ENCODE measurements at places on chromosomes 11 and 22. TPM values are rescaled to one million over a fixed set of nuclear protein-coding genes. Genes with fewer than 3 reads are reported as not detected.

GRCh38 chr11:50088231-50088630 is 55.6 kb downstream of the OR4C45 start:
- no peak for DNase-seq

DNA sequence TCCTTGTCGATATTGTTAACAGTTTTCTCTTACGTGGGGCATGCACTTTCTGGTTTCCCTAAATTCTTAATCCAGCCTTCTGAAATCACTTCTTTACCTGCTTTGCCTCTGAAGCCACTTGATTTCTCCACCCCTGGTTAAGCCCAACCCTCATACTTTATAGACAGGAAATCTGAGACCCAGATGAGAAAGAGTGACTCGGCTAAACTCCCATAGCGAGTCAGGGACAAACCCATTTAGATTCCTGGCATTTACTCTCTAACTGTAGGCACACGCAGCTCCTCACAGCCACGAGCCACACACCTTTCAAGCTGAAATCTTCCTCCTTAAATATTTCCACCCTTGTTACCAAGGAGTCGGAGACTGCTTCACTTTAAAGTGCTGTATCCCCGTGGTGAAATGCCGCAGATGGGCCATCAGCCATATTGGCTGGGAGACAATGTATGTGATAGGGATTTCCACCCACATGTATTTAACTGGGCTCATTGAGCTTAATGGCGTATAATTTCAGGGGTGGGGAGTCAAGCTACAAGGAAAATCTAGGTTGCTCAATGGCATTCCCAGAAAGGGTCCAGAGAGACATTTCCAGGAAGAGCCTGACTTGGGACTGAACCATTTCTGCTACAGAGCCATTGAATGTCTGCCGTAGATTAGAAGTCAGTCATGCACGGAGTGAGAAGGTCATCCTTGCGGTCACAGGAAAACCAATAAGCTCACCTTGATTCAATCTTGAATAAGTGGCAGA is 49.9 kb upstream of the GRK3 start:
- DNase-seq = no peak

- DNase-seq = peak; percentile 51
These were observed 153.9 kb upstream of the ZC3H12C start for GRCh38 chr11:109939166-109939810.

The PKNOX2 gene
- 3.0 TPM for polyA plus RNA-seq

DNA sequence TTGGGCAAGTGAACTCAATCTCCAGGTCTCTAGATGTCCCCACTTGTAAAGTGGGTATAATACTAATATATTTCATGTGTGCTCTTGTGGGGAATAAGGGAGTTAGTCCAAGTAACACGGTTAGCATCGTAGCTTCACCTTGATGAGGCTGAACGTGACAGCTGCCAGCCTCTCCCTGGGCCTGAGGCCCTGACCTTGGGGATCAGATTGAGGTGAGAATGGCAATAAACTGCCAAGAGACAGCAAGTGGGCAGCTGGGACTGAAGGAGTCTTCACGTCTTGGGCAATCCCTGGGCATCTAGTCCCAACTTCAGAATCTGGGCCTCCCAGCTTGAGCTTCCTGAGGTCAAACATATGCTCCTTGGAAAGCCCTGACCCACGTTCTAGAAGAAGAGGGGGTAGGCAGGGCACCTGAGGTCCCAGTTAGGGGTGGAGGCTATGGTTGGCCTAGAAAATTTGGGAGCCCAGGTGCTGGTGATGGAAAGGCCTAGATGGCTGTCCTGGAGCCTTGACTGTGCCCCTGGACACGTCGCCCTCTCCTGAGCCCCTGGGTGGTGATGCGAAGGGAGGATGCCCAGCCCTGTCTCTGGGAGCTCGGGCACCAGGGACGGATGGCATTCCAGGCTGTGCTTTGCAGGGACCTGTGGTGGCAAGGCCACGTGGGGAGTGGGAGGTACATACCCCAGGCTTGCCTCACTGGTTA is 23.4 kb downstream of the ADAMTS15 start:
- DNase-seq = no peak

- no peak for DNase-seq
These were observed 9.0 kb downstream of the PAX6 start for GRCh38 chr11:31802000-31802551.

GRCh38 chr11:69230856-69231425 is 63.0 kb upstream of the MYEOV start:
- no peak for DNase-seq

GRCh38 chr22:50577987-50578775 is at the start of gene CPT1B:
Gene CPT1B (minus strand): TSS chr22:50578427. CDS start chr22:50577915, 512 bp downstream.
- no peak for DNase-seq

DNA sequence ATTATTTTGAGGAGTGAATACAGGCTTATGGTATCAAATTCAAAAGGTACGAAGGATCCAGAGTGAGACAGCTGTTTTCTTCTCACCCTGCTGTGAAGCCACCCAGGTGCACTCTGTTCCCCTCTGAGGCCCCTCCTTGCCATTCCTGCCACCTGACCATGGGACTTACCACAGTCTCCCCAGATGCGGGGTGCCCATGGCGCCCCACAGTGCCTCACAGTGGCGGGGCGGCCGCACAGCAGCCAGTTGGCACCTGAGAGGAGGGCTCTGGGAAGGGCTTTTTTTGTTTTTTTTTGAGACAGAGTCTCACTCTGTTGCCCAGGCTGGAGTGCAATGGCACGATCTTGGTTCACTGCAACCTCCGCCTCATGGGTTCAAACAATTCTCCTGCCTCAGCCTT is 151.7 kb downstream of the CEP164 start:
- DNase-seq = no peak

DNA sequence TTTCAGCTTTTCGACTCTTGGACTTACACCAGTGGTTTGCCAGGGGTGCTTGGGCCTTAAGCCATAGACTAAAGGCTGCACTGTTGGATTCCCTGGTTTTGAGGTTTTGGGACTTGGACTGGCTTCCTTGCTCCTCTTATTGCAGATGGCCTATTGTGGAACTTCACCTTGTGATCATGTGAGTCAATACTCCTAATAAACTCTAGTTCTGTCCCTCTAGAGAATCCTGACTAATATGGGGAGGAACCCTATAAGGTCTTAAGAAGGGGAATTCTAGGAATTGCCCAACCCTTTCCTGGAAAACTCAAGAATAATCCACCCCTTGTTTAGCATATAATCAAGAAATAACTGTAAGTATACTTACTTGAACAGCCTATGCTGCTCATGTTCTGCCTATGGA is 491.8 kb downstream of the TMEM135 start:
- DNase-seq = no peak

DNA sequence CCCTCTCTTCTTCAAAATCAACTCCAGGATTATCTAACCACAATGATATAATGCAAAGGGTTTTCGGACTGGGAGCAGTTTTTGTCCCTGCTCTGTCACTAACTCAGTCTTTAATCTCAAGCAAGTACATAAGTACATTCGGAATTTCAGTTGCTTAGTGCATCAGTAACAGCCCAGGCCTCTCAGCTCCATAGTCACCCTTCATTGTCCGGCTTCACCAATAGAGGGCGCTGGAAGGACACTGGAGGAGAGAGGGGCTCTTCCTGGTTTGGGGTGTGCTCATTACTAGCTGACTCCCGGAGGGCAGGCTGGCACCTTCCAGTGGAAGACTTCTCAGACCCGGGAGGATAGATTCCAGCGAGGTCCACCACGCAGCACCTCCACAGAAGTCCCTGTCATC is 90.4 kb upstream of the PDGFD start:
- no peak for DNase-seq

The TMPRSS4 gene
- polyA plus RNA-seq = not detected

The SULT4A1 gene
- polyA plus RNA-seq = 0.07 TPM

GRCh38 chr22:33409079-33409478 is 350.9 kb upstream of the SYN3 start:
- DNase-seq = no peak

- DNase-seq = peak; percentile 20
These were observed 68.8 kb downstream of the SNX19 start for GRCh38 chr11:130847517-130847916.

The OR56A1 gene
- polyA plus RNA-seq = not detected

DNA sequence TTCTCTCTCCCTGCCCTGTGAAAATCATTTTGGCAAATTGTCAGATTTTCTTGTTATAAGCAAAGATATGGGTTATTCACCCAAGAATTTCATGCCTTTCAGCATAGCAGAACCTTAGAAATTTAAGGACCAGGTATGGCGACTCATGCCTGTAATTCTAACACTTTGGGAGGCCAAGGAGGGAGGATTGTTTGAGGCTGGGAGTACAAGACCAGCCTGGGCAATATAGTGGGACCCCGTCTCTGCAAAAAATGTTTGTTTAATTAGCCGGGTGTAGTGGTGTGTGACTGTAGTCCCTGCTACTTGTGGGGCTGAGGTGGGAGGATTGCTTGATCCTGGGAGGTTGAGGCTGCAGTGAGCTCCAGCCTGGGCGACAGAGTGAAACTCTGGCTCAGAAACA is 27.6 kb downstream of the APLP2 start:
- DNase-seq = no peak

DNA sequence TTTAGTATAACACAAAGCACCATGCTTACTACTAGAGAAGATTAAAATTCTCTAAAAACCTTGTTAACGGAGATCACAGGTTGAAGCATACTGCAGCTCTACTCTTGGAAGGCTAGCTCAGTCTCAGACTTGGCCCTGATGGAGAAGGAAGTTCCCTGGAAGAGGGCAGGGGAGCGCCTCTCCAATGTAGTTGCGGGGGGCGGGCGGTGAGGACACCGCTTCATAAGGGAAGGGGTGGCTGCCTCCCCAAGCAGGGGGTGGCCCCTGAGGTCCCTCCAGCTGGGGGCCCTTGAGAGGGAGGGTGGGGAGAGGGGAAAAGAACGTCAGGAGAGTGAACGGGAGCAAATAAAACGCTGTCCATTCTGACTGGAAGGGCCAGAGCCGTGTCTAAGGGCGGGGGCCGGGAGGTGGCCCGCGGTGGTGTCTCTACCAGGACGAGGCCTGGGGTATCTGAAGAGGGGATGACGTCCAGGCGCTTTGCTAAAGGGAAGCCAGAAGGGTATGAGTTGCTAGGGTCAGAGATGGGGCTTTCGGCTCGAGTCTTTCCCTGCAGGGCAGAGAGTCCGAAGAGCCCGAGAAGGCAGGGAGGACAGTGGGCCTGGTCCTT is 553 bp upstream of the USP47 start:
- no peak for DNase-seq

GRCh38 chr11:16456366-16456765 is 100.0 kb upstream of the SOX6 start:
- no peak for DNase-seq

DNA sequence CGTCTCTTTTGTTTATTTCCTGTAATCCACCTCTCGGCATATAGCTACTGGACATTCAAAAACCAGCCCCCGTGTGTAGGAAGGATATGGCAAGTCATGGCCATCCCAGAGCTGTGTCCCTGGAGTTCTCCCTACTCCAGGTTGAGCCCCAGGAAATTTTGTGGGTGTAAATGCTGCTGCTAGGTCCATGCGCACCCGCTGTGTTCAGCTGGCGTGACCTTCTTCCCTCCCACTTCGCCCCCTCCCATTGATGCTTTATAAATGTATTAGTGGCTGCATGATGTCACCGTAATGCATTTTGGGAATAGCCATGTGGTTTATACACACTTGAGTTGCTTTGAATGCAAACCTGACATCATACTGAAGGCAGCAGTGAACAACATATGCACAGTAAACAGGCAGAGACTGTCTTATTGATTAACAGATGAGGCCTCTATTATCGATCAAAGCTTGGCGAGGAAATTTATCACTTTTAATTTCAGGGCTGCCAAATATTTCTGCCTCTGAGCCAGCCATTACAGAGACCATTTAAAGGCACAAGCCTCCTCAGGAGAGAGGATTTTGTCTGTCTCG is 113.6 kb upstream of the NNMT start:
- no peak for DNase-seq

GRCh38 chr11:118057251-118058145 is 19.4 kb upstream of the TMPRSS4 start:
- DNase-seq = no peak

The ZNRF3 gene
- 1.3 TPM for polyA plus RNA-seq

The LBHD1 gene
- polyA plus RNA-seq = 2.4 TPM

- DNase-seq = no peak
These were observed 2.9 kb upstream of the HMBS start for GRCh38 chr11:119081682-119082260.

- DNase-seq = no peak
These were observed 421.0 kb downstream of the DYNC2H1 start for GRCh38 chr11:103530257-103530656.

DNA sequence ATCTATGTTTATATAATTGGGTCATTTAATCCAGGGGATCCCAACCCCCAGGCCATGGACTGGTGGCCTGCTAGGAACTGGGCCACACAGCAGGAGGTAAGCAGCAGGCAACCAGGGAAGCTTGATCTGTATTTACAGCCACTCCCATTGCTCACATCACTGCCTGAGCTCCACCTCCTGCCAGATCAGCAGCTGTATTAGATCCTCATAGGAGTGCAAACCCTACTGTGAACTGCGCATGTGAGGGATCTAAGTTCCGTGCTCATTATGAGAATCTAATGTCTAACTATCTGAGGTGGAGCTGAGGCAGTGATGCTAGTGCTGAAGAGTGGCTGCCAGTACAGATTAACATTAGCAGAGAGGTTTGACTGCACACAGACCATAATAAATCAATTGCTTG is 32.8 kb downstream of the MS4A2 start:
- DNase-seq = no peak

DNA sequence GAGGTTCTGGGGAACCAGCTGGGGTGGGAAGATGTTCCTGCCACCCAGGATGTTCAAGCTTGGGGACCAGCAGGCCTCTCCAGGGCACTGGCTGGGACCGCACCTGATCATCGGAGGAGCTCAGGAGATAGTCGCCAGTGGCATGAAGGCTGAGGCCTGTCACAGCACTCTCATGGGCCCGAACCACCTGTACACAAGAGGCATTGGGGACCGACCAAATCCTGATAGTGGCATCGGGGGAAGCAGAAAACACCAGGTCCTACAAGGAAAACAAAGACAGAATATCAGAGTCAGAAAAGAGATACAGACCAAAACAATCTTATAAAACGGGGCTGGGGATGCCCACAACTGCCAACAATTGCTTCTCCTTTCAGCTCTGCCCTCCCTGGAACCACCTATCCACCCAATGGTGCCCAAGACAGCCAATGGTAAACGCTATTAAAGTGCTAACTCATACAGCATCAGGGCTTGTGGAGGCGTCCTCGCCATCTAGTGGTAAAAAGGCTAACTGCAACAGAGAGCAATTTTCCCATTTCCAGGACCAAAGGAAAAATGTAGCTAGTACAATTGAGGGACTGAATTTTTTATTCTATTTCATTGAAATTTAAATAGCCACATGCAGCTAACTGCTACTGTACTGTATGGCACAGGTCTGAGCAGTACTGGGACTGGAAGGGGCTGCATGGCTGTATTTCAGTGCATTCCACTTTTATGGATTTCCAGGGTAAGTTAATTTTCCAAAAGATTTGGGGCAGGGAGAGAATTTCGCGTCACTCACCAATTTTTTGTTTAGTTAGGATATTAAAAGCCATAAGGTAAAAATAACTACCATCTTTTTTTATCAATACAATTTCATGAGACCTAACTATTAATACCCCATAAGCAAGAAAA is 7.1 kb downstream of the PRPF19 start:
- peak; percentile 24 for DNase-seq

The ADM gene
- 247 TPM for polyA plus RNA-seq

- no peak for DNase-seq
These were observed 5.1 kb downstream of the ZPR1 start for GRCh38 chr11:116782728-116783127.

The JHY gene
- polyA plus RNA-seq = 1.4 TPM

GRCh38 chr22:19108807-19109197 is 13.4 kb downstream of the DGCR2 start:
- DNase-seq = no peak

GRCh38 chr22:26564181-26564580 is 25.8 kb downstream of the TPST2 start:
- DNase-seq = no peak

The PRDM11 gene
- polyA plus RNA-seq = 3.2 TPM

The ASPHD2 gene
- polyA plus RNA-seq = 1.9 TPM

Measured in AG04450 (cell line).